Activated CD4-positive, alpha-beta T cell treated with anti-CD3 and anti-CD28 coated beads for 36 hours (primary cell): ENCODE measurements at places on chromosomes 12 and 14. TPM values are rescaled to one million over a fixed set of nuclear protein-coding genes. Genes with fewer than 3 reads are reported as not detected.

GRCh38 chr14:94132285-94132887 is 3.0 kb upstream of the IFI27L2 start:
- no peak overlapping the region for H3K27ac ChIP-seq
- H3K4me3 ChIP-seq, result no peak overlapping the region
- H3K4me1 ChIP-seq, result peaks cover 23% of the 10 kb centered on the region
- no peaks in the 10 kb centered on the region for H3K36me3 ChIP-seq

- H3K27ac ChIP-seq, result no peak overlapping the region
- no peak for DNase-seq
- H3K27me3 ChIP-seq, result no peaks in the 10 kb centered on the region
- no peak overlapping the region for H3K4me3 ChIP-seq
- H3K36me3 ChIP-seq, result no peaks in the 10 kb centered on the region
- no peaks in the 10 kb centered on the region for H3K4me1 ChIP-seq
Measured at GRCh38 chr14:52926953-52927352, 23.9 kb downstream of the FERMT2 start.

DNA sequence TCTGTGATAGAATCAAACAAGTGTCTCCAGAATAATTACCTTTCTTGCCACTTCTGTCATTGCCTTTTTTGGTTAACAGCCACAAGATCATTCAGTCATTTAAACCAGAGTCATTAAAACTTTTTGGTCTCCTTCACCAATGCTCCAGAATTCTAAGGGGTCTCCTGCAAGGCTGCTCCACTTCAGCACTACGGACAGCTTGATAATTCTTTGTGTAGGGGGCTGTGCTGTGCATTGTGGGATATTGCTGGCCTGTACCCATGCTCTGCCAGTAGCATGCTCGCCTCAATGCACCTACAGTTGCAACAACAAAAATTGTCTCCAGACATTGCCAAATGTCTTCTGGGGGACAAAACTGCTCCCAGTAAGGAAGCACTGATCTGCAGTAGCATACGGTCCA is 7.3 kb downstream of the ADAMTS20 start:
- H3K4me3 ChIP-seq, result no peak overlapping the region
- H3K27me3 ChIP-seq, result peaks cover 2% of the 10 kb centered on the region
- no peaks in the 10 kb centered on the region for H3K4me1 ChIP-seq

- H3K36me3 ChIP-seq, result peaks cover 28% of the 10 kb centered on the region
- H3K4me3 ChIP-seq, result no peak overlapping the region
Measured at GRCh38 chr12:32217354-32218310, 111.0 kb downstream of the BICD1 start.

The SIX4 gene
- total RNA-seq, result 0.11 TPM

The PCED1B gene
- 76.3 TPM for total RNA-seq

The PTHLH gene
- not detected for total RNA-seq
